Activated T-helper 1 cell treated with anti-CD3 and anti-CD28 coated beads, Interleukin-12 subunit alpha, Interleukin-12 subunit beta, Interleukin-2, Interleukin-4 antibody, amounts not matched to agents 30 ng/mL and 10 ng/mL and 1 ng/mL, durations not matched to agents 14 hours and 24 hours and 36 hours (primary cell): ENCODE measurements at places on chromosomes 4 and X. TPM values are rescaled to one million over a fixed set of nuclear protein-coding genes. Genes with fewer than 3 reads are reported as not detected.

GRCh38 chr4:79182209-79182608, 143.7 kb downstream of the NAA11 start:
- no peak for DNase-seq

Gene SYTL4
- not detected in 2 replicates for total RNA-seq

DNA sequence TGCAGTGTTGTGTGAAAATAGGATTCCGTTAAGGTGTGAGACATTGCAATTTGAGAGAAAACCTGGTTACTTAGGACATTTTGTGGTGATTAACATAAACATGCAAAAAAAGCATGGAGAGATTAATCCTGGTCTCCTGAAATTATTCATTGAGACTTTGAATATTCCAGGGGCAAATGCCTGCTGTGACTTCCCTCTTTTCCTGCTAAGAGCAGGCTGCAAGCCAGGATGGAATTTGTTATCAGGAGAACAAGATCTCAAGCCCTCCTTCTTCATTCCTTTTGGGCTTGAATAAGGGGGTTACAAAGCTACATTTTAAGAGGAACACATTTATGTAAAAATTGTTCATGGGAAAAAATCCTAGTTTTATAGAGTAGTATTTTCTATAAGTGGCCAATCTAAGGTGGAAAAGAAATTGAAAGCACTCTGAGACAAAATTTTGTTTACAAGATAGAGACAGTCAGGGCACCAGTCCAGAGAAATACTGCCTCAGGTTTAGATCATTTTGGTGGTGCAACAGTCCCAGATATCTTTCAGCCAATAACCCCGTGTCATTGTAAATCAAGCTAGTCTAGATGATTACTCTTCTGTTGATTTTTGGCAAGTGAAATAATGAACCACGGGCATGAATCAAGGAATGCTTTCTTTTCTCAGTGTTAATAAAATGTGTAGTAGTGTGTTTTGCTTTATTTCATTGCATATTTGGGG, 1528.3 kb upstream of the AGA start:
- no peak for DNase-seq

- DNase-seq = no peak
These were observed 161.1 kb downstream of the TECRL start for GRCh38 chr4:64248186-64248585.

- DNase-seq = peak; percentile 7
These were observed 180.8 kb upstream of the BCOR start for GRCh38 chrX:40278340-40279090.

DNA sequence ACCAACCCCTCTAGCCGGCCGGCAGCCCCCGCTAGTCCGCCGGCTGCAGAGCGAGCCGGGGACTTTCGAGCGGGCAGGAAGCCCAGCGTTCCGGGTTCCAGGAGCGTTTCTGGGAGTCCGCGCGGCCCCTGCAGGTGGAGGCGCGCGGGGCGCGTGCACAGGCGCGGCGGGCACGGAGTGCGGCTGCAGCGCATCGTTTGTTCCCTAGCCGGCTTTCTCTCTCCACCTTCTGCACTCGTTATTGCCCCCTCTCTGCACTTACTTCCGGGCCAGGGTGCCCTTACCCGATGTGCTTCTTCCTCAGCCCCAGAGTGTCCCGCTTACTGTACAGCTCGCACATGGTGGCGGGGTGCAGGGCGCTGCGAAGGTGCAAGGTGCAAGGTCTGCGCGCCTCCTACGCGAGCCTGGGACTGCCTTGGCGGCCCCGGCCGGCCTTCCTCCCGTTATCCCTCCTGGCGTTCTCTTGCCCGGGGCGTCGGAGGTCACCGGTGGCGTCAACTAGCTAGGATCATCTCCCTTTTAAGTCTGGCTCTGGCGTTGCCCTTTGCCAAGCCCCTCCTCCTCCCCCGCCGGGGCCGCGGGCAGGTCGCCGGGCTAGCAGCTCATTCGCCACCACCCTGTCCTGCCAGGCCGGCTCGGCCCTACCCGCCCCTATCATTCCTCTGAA, at the start of gene ETNPPL:
ETNPPL (minus strand) TSS at position 495 of the 667 bp plus-strand sequence; CDS start at position 340, 155 bp downstream.
- DNase-seq = peak; percentile 0

- DNase-seq = no peak
These were observed 61.8 kb downstream of the LRRC66 start for GRCh38 chr4:51958199-51958968.
